ENCODE measurements at places on chromosomes 6 and 20.

DNA sequence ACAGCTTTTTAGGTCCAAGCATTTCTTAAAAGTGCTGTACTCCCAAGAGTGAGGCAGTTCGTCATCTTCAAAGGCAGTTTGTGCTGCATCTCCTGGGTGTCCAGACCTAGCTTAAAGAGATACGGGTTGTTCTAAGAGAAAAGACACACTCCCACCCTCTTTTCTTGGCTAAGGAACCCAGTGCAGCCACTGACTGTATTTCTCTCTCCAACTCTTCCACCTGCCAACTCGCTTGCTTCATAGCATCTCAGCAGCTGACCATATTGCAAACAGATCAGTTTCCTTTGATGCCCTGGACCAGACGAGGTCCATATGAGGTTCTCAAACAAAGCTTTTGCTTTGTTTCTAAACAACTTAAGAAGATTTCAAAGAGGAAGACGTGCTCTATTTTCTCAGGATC, 101.1 kb downstream of the ISM1 start:
- no peak for DNase-seq

- DNase-seq = no peak
Observed at GRCh38 chr20:63917811-63918210, 22.9 kb downstream of the DNAJC5 start.

DNA sequence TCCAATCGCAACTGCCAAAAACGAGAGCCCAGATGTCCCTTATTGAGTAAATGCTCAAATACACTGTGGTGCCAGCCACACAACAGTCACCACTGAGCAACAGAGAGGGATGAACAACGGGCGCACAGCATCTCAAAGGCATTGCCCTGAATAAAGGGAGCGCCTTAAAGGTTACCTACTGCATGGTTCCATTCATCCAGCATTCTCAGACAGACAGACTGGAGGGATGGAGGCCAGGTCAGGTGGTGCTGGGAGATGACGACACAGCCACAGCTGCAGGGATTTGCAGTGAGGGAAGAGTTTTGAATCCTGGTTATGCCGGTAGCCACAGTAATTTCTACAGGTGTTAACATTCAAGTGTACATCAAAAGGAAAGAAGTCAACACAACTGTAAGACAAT, 615.5 kb upstream of the AGPAT4 start:
- no peak for DNase-seq

DNA sequence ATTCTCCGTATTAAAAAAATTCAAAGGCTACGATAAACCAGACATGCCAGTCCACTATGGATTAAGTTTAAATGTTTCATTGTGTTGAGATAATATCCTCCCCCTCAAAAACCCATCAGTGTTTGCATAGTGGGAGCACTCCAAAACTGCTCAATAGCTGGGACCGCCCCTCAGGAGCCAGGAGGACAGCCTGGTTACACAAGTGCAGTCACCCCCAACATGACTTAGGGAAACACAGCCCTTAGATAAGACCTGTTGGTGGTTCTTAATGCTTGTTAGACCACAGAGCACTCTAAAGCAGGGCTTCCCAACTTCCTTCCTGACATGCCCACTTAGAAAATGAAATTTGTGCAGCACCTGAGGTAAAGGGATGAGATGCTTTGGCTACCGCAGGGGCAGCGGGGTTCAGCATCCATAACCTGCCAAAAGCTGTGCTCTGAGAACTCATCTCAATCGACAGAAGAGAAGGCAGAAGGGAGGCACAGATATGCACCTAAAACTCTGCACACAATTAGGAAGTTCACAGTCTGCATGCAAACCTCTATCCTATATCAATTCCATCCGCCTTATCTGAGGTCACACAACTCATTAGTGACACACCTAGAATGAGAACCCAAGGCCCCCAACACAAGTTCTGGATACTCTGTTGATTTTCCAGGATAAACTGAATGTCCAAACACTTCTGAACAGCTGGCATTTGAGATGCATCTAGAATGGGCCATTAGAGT, 74.3 kb downstream of the RALGAPA2 start:
- DNase-seq = no peak

DNA sequence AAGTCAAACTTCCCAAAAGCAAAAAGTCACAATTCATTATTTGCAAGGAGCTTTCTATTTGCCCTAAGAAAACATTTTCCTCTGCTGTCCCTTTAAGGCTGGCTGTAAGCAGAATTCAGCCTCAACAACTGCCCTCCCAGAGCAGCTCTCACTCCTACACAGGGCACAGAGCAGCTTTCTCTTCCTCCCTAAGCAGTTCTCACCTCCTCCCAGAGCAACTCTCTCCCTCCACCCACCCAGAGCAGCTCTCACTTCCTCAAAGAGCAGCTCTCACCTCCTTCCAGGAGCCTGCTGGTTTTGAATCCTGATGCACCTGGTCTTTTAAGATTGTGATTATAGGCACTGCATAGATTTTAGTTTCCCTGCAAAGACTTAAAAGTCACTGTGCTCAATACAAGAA, 120.6 kb upstream of the TMEM181 start:
- no peak for DNase-seq

DNA sequence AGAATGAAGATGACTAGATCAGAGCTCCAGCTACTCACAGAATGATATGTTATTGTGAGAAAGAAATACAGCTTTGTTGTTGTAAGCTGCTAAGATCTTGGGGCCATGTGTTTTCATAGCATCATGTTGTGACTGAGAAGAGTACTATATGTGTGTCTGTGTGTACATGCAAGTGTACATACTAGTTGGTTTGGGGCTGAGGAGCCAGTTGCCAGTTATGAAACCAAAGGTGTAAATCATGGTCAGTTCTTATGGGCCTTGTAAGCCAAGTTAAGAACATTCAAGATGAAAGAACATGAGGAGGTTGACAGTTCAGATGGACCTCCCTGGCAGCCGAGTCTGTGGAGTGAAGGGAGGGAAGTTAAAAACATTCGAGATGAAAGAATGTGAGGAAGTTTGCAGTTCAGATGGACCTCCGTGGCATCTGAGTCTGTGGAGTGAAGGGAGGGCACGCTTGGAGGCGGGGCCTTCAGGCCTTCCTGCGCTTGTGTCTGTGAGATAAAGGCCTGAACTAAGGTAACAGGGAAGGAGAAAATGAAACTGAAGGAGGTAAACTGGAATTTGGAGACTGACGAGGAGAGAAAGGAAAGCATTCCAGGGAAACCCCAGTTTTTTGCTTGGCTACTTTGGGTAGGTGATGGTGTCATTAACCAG, 13.9 kb downstream of the AFDN start:
- no peak for DNase-seq

- no peak for DNase-seq
Observed at GRCh38 chr20:57061051-57061900, 205.2 kb downstream of the BMP7 start.

DNA sequence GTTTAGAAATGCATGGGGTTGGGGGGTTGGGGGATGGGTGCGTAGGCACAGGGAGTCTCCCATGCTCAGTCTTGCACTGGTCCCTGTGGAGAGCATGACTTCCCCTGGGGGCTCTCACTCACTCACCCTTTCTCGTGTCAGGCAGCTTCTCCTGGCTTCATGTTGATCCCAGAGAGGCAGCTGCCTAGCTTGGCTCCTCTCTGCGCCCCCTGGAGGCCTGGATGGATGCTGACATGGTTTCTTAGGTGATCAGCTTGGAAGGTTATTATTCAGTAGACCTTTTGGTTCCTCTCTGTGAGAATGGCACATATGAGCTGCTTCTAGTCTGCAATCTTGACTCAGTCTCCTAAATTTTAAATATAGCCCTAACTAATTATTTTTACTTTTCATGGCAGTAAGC, 109.3 kb upstream of the FAM83B start:
- DNase-seq = no peak

DNA sequence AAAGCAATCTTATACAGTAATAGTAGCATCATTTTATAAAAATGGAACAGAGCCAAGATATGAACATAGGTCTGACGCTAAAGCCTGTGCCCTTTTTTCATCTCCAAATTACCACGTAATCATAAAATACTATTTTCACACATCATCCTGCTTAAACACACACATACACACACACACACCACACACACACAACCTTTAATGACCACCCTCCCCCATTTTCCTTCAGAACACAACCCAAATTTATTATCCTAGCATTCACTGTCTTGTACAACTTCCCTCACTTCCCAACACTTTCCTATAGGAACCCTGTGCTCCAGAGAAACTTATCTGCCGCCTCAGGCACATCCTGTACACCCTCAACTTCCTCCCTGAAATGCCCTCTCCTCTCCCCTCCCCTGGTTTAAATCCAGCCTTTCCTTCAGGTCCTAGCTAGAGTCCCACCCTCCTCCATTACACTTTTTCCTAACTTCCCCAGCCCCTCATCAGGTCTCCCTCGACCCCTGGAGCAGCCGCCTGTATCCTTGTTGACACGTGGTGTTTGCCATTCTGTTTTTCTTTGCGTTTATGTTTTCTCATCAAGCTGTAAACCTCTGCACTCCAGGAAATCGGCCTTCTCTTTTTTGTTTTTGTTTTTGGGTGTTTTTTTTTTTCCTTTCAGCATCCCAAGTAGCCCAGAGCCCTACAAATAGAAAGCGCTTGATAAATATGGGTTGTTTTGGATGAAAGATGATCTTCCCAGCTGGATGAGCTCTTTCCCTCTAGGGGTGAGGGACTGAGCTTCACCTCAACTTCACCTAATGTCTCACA, 968 bp upstream of the MMP24 start:
- no peak for DNase-seq

GRCh38 chr6:32847004-32847403, 3.2 kb upstream of the PSMB8 start:
- DNase-seq = no peak

DNA sequence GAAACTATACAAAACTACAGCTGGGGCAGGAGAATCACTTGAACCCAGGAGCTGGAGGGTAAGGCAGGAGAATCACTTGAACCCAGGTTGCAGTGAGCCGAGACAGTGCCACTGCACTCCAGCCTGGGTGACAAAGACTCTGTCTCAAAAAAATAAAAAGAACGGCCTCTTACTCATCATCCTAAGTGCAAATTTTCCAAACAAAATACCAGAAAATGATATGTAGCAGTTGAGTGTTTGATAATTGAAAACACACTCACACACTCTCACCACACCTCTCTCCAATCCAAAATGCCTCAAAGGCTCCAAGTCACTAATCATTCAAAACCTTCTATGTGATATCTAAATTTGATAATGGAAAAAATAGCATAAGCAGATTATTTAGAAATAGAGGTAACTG, 198.6 kb upstream of the SHLD1 start:
- DNase-seq = no peak

GRCh38 chr20:63749597-63750508, 10.3 kb downstream of the SLC2A4RG start:
- DNase-seq = no peak

DNA sequence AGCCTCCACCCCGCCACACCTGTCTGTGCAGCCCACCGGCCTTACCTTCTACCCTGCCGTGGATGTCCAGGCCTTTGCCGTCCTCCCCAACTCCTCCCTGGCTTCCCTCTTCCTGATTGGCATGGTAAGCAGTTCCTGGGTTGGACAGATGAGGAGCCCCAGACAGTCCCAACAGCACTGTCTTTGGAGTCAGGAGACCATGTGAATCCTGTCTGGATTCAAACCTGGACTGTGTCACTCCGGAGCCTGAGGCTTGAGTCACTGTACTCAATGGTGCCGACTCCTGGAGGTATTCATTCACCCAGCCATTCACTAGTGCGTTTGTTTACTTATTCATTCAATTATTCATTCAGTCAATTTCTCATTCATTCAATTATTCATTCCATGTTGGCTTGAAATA, 20.0 kb upstream of the LBP start:
- DNase-seq = no peak
